Aorta (tissue), 5 donors: ENCODE measurements at places on chromosomes 3 and 15.

DNA sequence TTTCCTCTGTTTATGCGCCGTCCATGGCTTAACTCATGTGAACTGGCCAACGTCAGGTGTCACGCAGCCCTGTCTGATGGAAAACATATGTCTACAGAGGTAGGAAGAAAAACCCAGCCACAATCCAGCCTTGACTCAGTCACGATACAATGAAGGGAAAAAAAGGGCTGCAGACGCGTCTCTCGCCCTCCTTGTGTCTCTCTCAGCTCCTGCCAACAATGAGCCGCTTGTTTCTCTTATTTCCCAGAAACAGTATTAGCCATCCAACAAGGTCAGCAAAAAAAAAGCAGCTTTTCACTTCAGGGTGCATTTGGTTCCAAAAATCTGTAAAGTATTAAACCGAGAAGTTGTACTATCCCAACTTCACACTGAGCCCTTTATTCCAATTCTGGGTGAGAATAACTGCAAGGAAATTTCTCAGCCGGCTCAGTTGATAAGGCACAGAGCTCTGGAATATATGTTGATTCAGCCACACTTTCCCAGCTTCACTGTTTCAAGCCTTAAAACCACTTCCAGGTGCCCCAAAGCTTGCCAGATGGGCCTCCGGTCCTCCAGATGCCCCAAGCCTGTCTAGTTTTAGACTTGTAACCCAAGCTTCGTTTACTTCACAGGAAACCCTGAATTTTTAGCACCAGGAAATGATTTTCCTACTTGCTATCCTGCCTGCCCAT is 79.4 kb downstream of the TM4SF4 start:
- peak overlapping the region; percentile 86 for H3K27ac ChIP-seq
- H3K27me3 ChIP-seq, result no peaks in the 10 kb centered on the region
- DNase-seq, result peak; percentile 68
- no peak overlapping the region for H3K4me3 ChIP-seq

- H3K27ac ChIP-seq, result no peak overlapping the region
- no peak overlapping the region for H3K4me3 ChIP-seq
- no peak for DNase-seq
- H3K4me1 ChIP-seq, result no peaks in the 10 kb centered on the region
- H3K36me3 ChIP-seq, result no peaks in the 10 kb centered on the region
These were observed 32.4 kb upstream of the HHATL start for GRCh38 chr3:42735019-42735418.

DNA sequence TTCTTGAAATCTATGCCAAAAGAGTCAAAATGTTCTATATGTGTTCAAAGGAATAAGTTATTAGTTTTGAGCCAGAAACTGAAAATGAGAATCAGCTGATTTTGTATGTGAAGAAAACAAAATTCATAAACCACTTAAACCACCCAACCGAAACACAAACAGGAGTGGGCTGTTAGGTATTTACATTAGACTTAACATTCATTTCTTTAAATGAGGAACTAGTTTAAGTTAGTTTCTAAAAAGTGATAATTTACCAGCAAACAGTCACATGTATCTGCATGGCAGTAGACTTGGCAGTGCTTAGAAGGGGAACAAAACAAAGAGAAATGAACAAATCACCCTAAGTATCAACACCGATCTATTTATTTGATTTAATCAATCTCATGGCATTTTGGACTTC is 128.0 kb downstream of the GMNC start:
- H3K27ac ChIP-seq, result no peak overlapping the region
- H3K27me3 ChIP-seq, result no peaks in the 10 kb centered on the region
- no peaks in the 10 kb centered on the region for H3K4me1 ChIP-seq
- no peak for DNase-seq
- no peaks in the 10 kb centered on the region for H3K36me3 ChIP-seq
- no peak overlapping the region for H3K4me3 ChIP-seq

DNA sequence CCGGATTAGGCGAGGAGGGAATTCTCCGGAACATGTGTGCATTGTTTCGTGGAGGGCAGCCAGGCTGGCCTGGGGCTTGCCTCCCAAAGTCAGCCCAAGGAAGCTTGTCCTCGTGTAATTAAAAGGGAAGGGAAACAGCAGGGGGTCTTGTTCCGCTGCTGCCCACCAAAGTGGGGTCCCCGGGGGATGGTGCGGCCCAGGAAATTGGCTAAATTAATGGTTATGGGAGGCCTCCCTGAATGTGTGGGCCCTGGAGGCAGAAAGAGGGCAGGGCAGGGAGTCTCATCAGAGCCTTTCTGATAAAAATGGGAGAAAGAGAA is 118.1 kb downstream of the OPA1 start:
- H3K27me3 ChIP-seq, result no peaks in the 10 kb centered on the region
- no peaks in the 10 kb centered on the region for H3K4me1 ChIP-seq
- DNase-seq, result no peak
- H3K4me3 ChIP-seq, result no peak overlapping the region

GRCh38 chr15:99433026-99433756 is 132.6 kb upstream of the MEF2A start:
- H3K4me1 ChIP-seq, result no peaks in the 10 kb centered on the region
- no peak overlapping the region for H3K4me3 ChIP-seq
- DNase-seq, result peak; percentile 46
- no peaks in the 10 kb centered on the region for H3K27me3 ChIP-seq
- H3K27ac ChIP-seq, result no peak overlapping the region

DNA sequence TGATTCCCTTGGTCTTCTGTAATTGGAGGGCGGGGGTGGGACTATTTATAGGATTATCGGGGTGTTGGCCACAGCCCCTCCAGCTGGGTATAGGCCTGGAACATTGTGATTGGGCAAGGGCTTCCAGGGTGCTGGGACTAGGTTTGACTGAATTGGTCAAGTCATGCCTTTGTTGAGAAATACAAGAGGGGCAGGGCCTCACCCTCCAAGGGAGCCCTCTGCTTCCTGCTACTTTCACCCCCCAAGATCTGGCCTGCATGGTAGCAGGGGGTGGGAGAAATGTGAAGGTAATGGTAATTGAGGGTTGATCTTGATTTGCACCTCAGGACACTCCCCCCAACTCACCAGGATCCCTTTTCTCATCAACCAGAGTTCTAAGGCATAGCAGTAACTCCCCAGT is 25.2 kb downstream of the TRIM71 start:
- no peak overlapping the region for H3K27ac ChIP-seq
- no peaks in the 10 kb centered on the region for H3K4me1 ChIP-seq
- H3K36me3 ChIP-seq, result no peaks in the 10 kb centered on the region
- H3K27me3 ChIP-seq, result no peaks in the 10 kb centered on the region
- no peak overlapping the region for H3K4me3 ChIP-seq

DNA sequence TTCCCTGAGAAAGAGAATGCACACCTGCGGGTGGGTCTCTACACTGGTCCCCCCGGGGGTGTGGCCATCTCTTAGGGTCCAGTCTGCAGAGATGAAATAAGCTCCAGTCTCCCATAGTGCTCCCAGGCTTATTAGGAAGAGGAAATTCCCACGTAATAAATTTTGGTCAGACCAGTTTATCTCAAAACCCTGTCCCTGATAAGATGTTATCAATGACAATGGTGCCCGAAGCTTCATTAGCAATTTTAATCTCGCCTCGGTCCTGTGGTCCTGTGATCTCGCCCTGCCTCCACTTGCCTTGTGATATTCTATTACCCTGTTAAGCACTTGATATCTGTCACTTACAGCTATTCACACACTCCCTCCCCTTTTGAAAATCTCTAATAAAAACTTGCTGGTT is 46.8 kb downstream of the OR5H15 start:
- no peak overlapping the region for H3K27ac ChIP-seq
- no peak for DNase-seq
- H3K27me3 ChIP-seq, result no peaks in the 10 kb centered on the region
- no peaks in the 10 kb centered on the region for H3K36me3 ChIP-seq

DNA sequence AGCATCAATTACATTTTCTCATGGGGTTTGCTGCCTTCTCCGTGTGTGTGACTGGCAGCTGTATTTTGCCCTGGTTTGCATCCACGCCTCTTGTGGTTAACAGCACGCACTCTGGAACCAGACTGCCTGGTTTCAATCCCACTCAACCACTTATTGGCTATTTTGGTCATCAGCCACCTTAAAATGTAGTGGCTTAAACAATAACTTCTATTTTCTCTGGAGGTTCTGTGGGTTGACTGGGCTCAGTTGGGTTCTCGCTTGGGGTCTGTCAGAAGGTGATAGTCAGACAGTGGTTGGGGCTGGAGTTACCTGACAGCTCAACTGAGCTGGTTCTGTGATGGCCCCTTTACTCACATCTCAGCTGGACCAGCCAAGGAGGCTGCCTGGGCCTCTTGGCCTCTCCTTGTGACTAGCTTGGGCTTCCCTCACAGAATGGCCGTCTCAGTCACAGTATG is 36.8 kb downstream of the EHD4 start:
- peaks cover 4% of the 10 kb centered on the region for H3K4me1 ChIP-seq
- H3K4me3 ChIP-seq, result no peak overlapping the region
- no peaks in the 10 kb centered on the region for H3K36me3 ChIP-seq
- no peaks in the 10 kb centered on the region for H3K27me3 ChIP-seq
- no peak for DNase-seq

DNA sequence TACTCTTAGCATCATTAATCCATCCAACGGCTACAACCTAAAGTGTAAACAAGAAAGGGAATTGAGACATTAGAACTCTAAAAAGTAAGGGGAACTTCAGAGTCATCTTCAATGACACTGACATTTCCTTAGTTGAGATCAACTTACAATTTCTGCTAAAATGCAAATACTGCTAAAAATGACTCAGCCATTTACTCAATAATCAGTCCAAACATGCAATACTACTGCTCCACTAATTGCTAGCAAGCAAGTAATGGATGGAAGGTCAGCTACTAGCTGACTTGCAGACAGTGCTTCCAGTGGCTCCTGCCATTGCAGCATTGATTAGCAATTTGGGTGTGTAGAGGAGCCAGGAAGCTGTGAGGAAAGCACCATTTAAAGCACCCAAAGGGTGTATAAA is 28.4 kb downstream of the CD200R1L start:
- no peaks in the 10 kb centered on the region for H3K36me3 ChIP-seq
- no peak overlapping the region for H3K4me3 ChIP-seq
- H3K27ac ChIP-seq, result no peak overlapping the region
- no peaks in the 10 kb centered on the region for H3K27me3 ChIP-seq

DNA sequence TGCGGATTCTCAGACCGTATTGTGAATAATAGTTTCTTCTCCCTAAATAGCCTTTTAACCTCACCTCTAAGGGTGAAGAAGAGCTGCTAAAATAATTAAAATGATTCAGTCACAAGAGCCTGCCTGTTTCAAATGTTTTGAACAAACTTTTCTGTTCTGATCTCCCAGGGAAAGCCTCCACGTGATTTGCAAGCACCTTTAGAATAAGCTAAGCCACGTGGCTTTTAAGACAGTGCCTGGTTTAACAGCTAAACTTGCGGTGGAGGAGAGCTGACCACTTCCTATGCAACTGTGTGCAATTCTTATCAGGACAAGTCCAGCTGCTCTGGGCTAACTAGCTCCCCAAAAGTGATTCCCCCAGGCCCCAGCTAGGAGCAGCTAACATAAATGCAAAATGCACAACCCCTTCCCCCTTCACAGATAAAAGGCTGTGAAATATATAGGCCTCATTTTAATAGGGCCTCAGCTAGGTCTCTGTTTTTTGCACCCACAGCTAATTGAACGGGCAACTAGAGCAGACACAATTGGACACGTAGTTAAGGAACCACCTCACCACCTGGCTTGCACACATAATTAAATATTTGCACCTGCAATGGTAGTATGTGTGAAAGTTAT is 401.2 kb upstream of the NR2F2 start:
- no peak for DNase-seq
- no peaks in the 10 kb centered on the region for H3K36me3 ChIP-seq
- H3K4me3 ChIP-seq, result no peak overlapping the region
- no peaks in the 10 kb centered on the region for H3K4me1 ChIP-seq
- H3K27me3 ChIP-seq, result no peaks in the 10 kb centered on the region
- H3K27ac ChIP-seq, result no peak overlapping the region

GRCh38 chr3:183410280-183410679 is 18.1 kb downstream of the MCF2L2 start:
- H3K27me3 ChIP-seq, result no peaks in the 10 kb centered on the region
- no peak for DNase-seq
- no peaks in the 10 kb centered on the region for H3K36me3 ChIP-seq
- no peaks in the 10 kb centered on the region for H3K4me1 ChIP-seq
